ENCODE measurements at places on chromosomes 12 and 14. TPM values are rescaled to one million over a fixed set of nuclear protein-coding genes. Genes with fewer than 3 reads are reported as not detected.

- no peak for DNase-seq
Measured at GRCh38 chr14:106080922-106081321, 554.5 kb downstream of the TMEM121 start.

- DNase-seq = no peak
Measured at GRCh38 chr14:29896354-29896821, 31.3 kb downstream of the PRKD1 start.

GRCh38 chr12:23722655-23723054 lies 226.8 kb downstream of the SOX5 start:
- no peak for DNase-seq

- DNase-seq = no peak
Measured at GRCh38 chr14:87131879-87132278, 861.1 kb downstream of the GALC start.

DNA sequence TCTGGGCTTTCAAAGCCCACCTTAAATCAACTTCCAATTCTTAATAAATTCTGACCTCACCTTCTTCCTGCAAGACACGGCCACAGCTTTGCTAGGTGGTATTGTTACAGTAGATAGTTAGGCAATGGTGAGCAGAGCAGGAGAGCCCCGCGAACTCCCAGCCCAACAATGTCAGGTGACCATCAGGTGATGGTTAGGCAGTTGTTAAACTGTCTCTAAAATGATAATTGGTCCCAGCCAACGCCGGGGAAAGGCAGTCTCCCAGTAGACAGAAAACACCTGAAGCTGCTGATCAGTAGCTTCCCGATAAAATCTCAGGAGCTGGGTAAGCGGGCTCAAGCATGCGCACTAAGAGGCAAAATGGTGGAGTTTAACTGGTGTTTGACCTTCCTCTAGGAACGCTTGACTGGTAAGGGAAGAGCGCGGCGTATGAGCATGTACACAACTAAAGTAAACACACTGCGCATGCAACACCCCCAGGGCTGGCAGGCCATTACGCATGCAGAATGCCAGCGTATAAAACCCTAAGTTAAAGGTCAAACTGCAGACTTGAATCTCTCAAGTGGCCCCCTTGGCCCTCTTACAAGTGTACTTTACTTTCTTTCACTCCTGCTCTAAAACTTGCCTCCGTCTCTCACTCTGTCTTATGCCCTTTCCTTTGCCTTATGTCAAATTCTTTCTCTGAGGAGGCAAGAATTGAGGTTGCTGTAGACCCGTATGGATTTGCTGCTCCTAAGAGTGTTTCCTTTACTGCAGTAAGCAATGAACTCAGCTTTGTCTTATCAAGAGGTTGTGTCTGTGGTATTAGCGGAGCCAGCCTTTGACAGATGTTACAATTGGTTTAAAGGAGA lies 113.5 kb downstream of the C12orf75 start:
- DNase-seq = no peak

KRT82 gene
- total RNA-seq = not detected
